ENCODE measurements at places on chromosomes 1 and 21.

GRCh38 chr1:21251773-21252471 is 38.3 kb downstream of the ECE1 start:
- DNase-seq: peak; percentile 16

- no peak for DNase-seq
These were observed 1059.5 kb upstream of the ADGRL4 start for GRCh38 chr1:80066060-80066459.

GRCh38 chr1:157249326-157249725 is 111.1 kb upstream of the ETV3 start:
- DNase-seq: peak; percentile 21

DNA sequence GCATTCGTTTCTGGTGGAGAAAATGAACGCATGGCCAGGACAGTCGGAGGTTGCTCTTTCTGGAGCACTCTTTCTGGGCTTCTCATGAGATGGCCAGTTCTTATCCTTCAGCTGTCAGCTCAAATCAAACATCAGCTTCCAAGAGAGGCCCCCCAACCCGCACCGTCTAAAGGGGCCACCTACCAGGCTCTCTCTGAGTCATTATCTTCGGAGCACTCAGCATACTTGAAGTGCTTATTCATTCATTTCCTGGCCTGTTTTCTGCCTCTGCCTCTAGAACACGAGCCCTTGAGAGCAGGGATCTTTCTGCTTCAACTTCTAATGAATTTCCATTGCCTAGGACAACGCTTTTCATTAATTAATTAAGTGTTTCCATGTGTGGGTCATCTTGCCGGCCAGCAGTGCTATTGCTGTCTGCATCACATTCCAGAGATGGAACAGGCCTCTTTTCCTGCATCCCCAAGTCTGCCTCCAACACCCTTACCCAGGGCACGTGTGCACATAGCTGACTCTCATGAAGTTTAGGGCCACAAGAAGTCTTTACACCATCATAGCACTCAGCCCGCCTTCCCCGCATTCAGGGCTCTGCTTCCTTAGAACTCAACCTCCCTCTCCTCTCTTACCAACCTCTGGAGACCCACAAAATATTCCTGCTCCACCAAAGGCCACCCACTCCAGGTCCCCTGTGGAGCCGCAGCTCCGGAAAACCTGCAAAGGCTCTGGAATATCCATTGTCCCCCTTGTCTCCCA is 52.1 kb upstream of the LAPTM5 start:
- DNase-seq: no peak

GRCh38 chr1:119329541-119330461 is 38.8 kb upstream of the HAO2 start:
- DNase-seq: no peak

- no peak for DNase-seq
These were observed 42.0 kb upstream of the SCCPDH start for GRCh38 chr1:246681900-246682895.

DNA sequence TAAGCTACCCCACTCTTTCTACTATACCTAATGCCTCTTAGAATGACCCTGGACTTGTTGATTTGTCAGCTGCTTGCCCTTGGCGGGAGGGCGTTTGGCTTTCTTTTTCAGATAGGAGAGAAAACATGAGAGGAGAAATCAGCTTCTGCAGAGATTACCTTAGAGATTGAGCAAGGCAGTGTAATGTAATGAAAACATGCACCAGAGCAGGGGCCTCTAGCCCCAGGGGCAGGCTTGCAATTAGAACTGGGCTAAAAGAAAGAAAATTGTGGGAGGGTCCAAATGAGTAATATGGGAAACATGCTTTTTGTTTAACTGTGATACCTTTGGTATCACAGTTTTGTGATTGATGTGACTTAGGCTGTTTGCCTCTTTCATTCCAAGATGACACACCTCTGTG is 89.7 kb downstream of the PBX1 start:
- DNase-seq: no peak

- no peak for DNase-seq
These were observed 8.3 kb downstream of the RAB4A start for GRCh38 chr1:229279242-229279641.

DNA sequence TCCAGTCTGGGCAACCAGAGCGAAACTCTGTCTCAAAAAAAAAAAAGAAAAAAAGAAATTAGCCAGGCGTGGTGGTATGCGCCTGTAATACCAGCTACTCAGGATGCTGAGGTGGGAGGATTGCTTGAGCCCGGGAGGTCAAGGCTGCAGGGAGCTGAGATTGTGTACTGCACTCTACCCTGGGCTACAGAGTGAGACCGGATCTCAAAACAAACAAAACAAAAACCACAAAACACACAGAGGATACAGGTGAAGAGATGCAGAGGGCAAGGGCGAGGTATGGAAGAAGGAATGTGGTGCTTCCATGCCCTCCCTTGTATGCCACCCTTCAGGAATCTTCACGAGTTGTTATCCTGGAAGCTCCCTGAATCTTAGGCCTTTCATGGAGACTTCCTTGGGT is 68.5 kb downstream of the NDUFS5 start:
- DNase-seq: no peak

GRCh38 chr1:161177112-161177935 is at the start of gene B4GALT3:
TSS of gene B4GALT3 (minus strand) at chr1:161177507. CDS start at chr1:161176060, 1,447 bp downstream.
- DNase-seq: peak; percentile 94

DNA sequence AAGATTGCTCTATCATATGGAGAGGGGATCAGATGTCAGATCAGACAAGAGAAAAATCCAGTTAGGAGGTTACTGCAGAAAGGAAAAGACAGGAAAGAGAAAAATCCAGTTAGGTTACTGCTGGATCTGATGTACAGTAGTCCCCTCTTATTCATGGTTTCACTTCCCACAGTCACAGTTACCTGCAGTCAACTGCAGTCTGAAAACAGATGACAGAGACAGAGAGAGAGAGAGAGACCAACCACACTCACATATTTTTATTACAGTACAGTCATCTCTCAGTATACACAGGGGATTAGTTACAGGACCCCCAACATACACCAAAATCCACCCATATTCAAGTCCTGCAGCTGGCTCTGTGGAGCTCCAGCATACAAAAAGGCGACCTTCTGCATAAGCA is 29.3 kb downstream of the NUP133 start:
- DNase-seq: no peak

GRCh38 chr1:228308085-228308601 is 98.5 kb downstream of the TRIM11 start:
- DNase-seq: no peak

DNA sequence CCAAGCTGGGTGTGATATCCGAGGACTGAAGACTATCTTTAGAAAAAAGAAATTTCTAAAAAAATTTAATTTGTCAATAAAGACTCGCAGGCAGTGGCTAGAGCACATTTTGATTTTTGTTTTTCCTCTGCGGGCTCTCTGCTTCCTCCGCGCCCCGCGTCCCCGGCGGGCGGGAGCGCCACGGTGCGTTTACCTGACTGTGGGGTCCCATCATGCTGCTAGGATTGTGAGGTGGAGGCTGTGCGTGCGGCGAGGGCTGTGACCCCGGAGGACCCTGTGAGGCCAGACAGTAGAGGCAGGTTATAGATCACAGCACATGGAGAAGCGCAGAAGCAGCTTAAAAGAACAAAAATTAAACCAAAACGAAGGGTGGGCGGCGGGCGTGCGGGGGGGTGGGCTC is 57.9 kb downstream of the MRPL37 start:
- DNase-seq: no peak

GRCh38 chr1:25028907-25029599 is 99.0 kb upstream of the RUNX3 start:
- peak; percentile 85 for DNase-seq

- no peak for DNase-seq
These were observed 8.2 kb upstream of the IRF2BP2 start for GRCh38 chr1:234617986-234618736.

DNA sequence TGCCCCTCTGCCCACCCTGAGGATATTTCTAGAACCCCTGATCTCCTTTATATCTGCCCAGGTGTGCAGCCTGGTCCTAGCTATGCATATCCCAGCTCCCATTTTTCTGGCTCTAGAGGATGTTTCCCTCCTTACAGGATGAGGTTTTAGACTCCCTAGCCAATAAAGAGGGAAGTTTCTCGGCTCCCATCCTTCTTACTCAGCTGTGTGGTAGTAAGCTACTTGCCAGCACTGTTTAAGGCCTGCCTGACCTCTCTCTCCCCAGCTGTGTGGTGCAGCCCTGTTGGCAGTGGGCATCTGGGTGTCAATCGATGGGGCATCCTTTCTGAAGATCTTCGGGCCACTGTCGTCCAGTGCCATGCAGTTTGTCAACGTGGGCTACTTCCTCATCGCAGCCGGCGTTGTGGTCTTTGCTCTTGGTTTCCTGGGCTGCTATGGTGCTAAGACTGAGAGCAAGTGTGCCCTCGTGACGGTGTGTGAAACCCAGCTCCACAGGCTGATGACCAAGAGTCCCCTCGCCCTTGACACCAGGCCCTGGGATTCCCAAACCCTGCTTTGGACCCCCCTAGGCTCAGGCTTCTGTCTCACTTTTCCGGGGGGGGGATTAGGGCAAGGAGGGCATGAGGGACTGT is 7.8 kb upstream of the P3R3URF start:
- no peak for DNase-seq

DNA sequence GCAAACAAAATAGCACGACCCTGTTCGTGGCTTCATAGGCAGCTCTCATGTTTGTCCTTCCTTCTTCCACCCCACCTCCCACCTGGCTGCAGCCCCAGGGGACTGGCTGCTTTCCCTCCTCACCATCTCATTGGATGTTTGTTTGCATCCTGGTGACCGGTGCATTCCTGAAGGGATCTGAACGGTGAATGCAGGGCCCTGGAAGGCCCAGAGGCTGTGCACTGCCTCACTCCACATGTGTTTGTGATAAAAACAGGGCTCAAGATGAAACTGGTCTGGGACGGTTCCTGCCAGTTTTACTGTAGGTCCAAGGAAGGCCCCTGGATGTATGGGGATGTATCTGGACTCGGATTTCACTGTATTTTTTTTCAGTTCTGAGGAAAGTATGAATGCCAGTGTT is 42.8 kb downstream of the CNN3 start:
- no peak for DNase-seq

DNA sequence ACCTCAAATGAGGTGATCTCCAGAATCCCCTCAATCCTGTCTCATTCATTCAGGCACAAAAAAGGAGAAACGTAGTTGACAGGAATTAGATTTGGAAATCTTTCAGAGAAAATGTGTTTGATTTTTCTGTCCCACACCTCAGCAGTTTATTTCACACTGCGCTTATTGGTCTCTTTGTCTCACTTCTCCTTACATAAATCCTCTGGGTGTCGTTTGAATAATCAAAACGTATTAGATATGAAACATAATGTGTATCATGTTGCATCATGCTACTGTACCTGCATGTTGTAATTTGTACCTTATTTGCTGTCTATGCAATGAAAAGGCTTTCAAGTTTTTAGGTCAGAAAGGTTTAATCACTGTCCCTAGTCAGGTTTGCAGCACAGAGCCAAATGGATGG is 255.7 kb downstream of the DISC1 start:
- no peak for DNase-seq

DNA sequence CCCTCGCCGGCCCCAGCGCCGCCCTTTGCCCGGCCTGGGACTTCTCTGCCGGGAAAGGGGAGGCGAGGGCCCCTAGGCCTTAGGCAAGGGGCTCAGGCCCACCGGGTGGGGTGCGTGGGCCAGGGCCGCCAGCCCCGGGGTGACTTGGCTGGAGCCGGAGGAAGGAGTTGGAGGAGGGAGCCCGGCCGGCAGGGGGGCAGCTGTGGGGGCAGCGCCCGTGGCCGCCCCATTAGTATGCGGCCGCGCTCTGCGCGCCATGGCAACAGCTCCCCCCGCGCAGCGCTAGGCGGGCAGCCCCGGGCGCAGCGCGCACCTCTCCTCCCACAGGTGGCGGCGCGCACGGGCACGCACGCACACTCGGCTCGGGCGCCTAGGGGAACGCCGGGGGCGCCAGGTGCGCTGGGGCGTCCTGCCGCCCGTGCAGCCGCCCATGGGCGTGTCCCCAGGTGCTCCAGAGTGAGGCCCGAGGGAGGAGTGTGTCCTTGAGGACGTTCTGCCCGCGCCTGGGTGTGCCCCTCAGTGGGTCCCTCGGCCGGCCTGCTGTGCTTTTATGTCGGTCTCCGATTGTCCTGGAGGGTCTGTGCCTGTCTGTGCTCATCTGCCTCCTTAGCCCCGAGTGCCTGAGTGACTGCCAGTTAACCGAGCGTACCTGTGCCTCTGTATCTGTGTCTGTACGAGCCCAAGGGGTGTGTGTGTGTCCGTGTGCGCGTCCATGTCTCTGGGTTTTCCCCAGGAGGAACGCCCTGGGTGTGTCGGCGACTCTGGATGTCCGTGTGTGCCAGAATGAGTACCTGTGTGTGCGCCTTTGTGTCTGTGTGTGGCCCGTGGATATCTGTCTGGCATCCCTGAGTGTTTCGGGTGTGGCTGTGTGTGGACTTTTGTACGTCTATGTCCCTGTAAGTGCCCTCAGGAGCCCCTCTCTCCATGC is 38.2 kb upstream of the WASF2 start:
- no peak for DNase-seq

- no peak for DNase-seq
These were observed 73.3 kb downstream of the ACBD6 start for GRCh38 chr1:180428782-180429695.

- no peak for DNase-seq
These were observed 233.2 kb downstream of the NPHP4 start for GRCh38 chr1:5758859-5759578.

DNA sequence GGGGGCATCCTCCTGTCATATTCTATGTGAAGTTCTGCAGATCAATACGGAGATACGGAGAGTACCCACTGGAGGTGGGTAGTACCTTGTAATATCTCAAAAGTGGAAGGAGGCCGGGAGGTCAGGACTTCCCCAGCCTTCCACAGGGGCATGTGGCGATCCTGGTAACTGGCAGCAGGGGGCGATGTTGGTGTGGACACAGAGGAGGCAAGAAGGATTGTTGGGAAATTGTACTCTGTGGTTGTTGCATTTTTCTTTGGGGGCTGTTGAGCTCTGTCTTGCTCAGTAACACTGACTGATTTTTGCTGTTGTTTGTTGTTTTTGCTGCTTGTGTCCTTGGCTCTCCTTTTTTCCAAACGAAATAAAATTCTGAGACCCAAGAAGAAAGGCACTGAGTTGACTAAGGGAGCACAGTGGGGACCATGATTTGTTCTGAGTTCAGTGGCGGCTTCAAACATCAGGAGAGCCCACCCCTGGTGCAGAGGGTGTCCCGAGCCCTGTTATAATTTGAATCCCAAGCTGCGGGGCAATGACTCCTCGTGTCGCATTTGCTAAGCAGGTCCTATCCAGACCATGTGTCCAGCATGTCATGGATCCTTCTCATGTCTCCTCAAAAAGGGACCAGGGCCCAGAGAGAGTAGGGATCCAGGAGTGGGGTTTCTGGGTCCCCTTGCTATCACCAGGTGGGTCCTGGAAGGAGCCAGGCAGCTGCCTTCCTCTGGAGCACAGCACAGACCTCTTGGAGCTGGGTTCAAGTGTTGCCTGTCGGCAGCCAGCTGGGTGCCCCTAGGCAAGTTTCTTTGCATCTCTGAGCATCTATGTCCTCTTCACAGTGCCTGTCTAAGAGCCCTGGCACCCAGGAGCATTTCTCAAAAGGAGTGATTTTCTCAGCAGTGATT is 22.8 kb downstream of the LHX4 start:
- DNase-seq: peak; percentile 78

- DNase-seq: no peak
These were observed 33.6 kb upstream of the CD34 start for GRCh38 chr1:207944571-207944970.

- DNase-seq: no peak
These were observed 8.7 kb downstream of the C1orf174 start for GRCh38 chr1:3891329-3891865.
